Airway epithelial cell (primary cell): ENCODE measurements at places on chromosomes 2 and 18. TPM values are rescaled to one million over a fixed set of nuclear protein-coding genes. Genes with fewer than 3 reads are reported as not detected.

PAX3 gene
- total RNA-seq = not detected in 2 replicates

IL18R1 gene
- 0.84 and 1.2 TPM in 2 replicates for total RNA-seq

ANO7 gene
- total RNA-seq = 0.79 and 1.1 TPM in 2 replicates

CAPN14 gene
- 2.9 and 4.0 TPM in 2 replicates for total RNA-seq

PXDN gene
- 57.2 and 85.1 TPM in 2 replicates for total RNA-seq

OR6B2 gene
- total RNA-seq = not detected in 2 replicates

MC4R gene
- not detected in 2 replicates for total RNA-seq

SCG2 gene
- total RNA-seq = 0.21 TPM in 1 of 2 replicates, not detected in the other

PARD3B gene
- total RNA-seq = 0.46 and 1.6 TPM in 2 replicates

SP5 gene
- not detected in 2 replicates for total RNA-seq

GKN2 gene
- total RNA-seq = not detected in 2 replicates

DSC2 gene
- total RNA-seq = 90.3 and 116 TPM in 2 replicates

FAP gene
- 3.2 and 4.3 TPM in 2 replicates for total RNA-seq

KIF1A gene
- total RNA-seq = not detected in 2 replicates

SEPTIN10 gene
- total RNA-seq = 35.5 and 53.3 TPM in 2 replicates

SYT4 gene
- not detected in 2 replicates for total RNA-seq

LRP1B gene
- total RNA-seq = under 0.01 TPM in 1 of 2 replicates, not detected in the other

RPS27A gene
- total RNA-seq = 2,571 and 3,368 TPM in 2 replicates

KLHL30 gene
- 0.07 TPM in 1 of 2 replicates, not detected in the other for total RNA-seq

IL36A gene
- not detected in 2 replicates for total RNA-seq

PRKRA gene
- total RNA-seq = 39.3 and 41.2 TPM in 2 replicates

SUCLG1 gene
- 51.5 and 78.9 TPM in 2 replicates for total RNA-seq

FNDC4 gene
- 9.7 and 12.5 TPM in 2 replicates for total RNA-seq

ERFE gene
- total RNA-seq = 0.56 and 2.0 TPM in 2 replicates

ADAM23 gene
- 0.09 and 0.14 TPM in 2 replicates for total RNA-seq

KIF5C gene
- 0.07 TPM in 1 of 2 replicates, not detected in the other for total RNA-seq

LAMA1 gene
- 14.5 and 22.1 TPM in 2 replicates for total RNA-seq

DLX1 gene
- not detected in 2 replicates for total RNA-seq

SMIM21 gene
- total RNA-seq = not detected in 2 replicates

LINC00305 gene
- not detected in 2 replicates for total RNA-seq

GAD1 gene
- total RNA-seq = 2.6 TPM in 1 of 2 replicates, not detected in the other

TMEM18 gene
- 9.4 and 19.0 TPM in 2 replicates for total RNA-seq

CTDSP1 gene
- total RNA-seq = 52.4 and 72.9 TPM in 2 replicates

SNED1 gene
- 0.05 and 0.14 TPM in 2 replicates for total RNA-seq

SERPINB5 gene
- 462 and 675 TPM in 2 replicates for total RNA-seq

CASP10 gene
- 3.8 and 5.6 TPM in 2 replicates for total RNA-seq

PDCD1 gene
- total RNA-seq = not detected in 2 replicates

TBC1D8 gene
- total RNA-seq = 24.7 and 28.7 TPM in 2 replicates

SCN2A gene
- 0.07 TPM in 1 of 2 replicates, not detected in the other for total RNA-seq

MSTN gene
- not detected in 2 replicates for total RNA-seq

PMAIP1 gene
- 6.3 and 8.0 TPM in 2 replicates for total RNA-seq

SULT1C4 gene
- total RNA-seq = not detected in 2 replicates

FZD7 gene
- 6.8 and 7.0 TPM in 2 replicates for total RNA-seq

FKBP1B gene
- total RNA-seq = 25.4 and 29.4 TPM in 2 replicates

ABCG5 gene
- not detected in 2 replicates for total RNA-seq

PDE11A gene
- not detected in 2 replicates for total RNA-seq

C2orf49 gene
- 15.9 and 17.7 TPM in 2 replicates for total RNA-seq

DCC gene
- not detected in 2 replicates for total RNA-seq

BOK gene
- total RNA-seq = 48.3 and 54.0 TPM in 2 replicates

UGT1A3 gene
- total RNA-seq = 0.35 TPM in 1 of 2 replicates, not detected in the other

INO80B gene
- total RNA-seq = 20.9 and 23.4 TPM in 2 replicates
